Fibroblast of lung (primary cell): ENCODE measurements at places on chromosomes 7 and 10.

- no peak for DNase-seq
Observed at GRCh38 chr10:785861-786214, 96.4 kb upstream of the DIP2C start.

DNA sequence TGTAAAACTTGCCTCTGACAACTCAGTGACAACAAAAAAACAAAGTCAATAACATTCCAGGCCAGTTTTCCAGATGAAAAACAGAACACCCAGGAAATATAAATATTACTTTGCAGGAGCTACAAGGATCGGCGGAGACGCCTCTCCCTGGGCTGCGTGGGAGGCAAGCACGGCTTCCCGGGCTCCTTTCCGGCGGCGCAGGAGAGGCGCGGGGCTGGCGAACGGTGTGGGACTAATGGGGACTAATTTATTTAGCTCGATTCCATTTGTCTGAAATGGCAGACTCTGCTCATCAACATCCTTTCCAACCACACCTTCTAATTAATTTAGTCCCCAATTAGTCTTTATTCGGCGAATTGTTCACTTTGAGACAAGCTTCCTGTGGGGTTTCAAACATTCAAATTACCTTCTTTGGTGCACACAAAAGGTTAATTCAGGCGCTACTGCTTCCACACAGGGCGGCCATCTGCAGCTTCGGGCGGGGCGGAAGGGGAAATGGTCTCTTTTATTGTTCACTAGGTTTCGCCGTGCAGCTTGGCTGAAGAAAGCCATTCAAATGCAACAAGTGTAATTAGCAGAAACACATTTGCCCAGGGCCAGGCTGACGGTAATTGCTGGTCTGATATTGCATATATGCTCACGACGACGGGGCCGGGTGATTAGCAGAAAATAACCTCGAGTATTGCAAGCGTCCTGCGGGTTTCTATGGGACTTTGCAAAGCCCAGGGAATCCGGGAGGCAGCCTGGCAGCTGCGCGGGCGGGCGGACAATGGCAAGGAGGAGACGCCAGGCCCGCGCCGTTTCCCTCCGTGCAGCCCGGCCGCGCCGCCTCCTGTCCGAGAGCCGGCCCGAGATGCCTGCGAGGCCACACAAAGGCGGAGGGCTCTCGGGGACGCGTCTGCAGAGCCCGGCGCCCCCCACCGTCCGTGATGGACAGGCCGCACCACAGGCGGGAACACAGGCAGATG lies 270.1 kb downstream of the PTPRN2 start:
- DNase-seq: peak; percentile 28

DNA sequence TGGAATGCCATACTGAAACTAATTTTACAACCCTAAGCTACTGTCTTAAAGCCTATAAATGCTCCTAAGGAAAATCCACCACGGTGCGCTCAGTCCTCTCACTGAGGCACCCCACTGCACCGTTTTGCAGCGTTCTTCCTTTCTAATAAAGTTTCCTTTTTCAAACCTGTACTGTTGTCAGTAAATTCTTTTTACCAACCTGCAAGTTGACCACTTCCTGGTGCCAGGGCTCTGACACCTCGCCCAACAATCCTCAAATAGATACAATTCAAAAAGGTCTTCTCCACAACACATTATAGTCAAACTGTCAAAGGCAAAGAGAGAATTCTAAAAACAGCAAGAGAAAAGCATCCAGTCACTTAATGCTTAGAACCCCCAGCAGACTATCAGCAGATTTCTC lies 42.8 kb downstream of the HERPUD2 start:
- DNase-seq: no peak

- no peak for DNase-seq
Observed at GRCh38 chr7:116242178-116242577, 31.8 kb downstream of the TES start.

GRCh38 chr7:139753081-139753692 lies 24.6 kb downstream of the HIPK2 start:
- DNase-seq: no peak

- no peak for DNase-seq
Observed at GRCh38 chr7:1124164-1124563, 35.8 kb downstream of the ZFAND2A start.

GRCh38 chr10:71725998-71726579 lies 6.5 kb upstream of the C10orf105 start:
- peak; percentile 23 for DNase-seq

DNA sequence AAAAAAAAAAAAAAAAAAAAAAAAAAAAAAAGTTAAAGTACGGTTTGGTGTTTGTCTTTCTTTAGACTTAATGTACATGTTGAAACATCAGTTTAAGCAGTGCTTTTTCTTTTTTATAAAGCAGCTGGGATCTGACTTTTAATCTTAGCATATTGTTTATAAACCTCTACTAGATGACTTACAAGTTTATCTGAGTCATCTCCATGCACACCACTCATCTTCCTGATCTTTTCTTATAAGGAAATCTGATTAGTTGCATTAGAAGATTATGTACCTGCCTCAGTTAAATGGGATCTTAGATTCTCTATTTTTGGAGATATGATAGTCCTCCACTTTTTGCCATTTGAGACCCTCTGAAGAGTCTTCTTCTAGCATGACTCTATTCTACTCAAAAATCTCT lies 391.9 kb upstream of the LRGUK start:
- DNase-seq: peak; percentile 55

GRCh38 chr10:34291466-34292193 lies 523.5 kb downstream of the PARD3 start:
- no peak for DNase-seq

- DNase-seq: no peak
Observed at GRCh38 chr7:71871446-71871845, 540.7 kb downstream of the CALN1 start.

DNA sequence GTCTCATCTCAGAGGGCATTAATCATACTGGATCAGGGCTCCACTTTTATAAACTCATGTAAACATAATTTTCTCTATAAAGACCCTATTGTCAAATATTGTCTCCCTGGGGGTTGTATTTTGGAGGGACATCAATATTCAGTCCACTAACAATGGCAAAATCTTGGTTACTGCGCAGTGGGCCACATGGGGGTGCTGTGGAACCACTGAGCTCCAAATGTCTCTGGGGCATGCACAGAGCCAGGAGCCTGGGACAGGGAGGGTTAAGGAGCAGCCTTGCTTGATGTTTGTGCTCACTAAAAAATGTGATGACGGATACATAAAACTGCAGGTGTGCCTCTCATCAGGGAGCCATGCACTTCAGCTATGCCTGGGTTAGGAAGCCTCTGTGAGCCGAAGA lies 62.1 kb upstream of the PRSS58 start:
- no peak for DNase-seq

GRCh38 chr10:13717936-13718772 lies 131.4 kb downstream of the PRPF18 start:
- DNase-seq: peak; percentile 98

DNA sequence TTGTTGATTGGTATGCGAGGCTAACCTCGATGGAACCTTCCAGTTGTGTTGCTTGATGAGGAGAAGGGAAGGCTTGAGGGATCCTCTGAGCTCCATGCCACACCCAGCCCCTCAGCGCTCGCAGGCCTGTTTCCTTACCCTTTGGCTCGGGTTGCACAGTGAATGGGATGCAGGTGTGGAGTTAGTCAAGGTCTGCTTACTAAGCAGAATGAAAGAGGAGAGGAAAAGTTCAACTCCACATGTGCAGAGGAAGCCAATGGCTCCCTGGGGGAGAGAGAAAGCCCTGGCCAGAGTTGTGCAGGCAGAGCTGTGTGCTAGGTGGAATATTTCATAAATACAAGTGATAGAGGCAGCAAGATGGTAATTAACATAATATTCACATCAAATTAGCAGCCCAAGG lies 85.5 kb downstream of the JCAD start:
- no peak for DNase-seq
